ENCODE measurements at places on chromosomes 7 and 10.

DNA sequence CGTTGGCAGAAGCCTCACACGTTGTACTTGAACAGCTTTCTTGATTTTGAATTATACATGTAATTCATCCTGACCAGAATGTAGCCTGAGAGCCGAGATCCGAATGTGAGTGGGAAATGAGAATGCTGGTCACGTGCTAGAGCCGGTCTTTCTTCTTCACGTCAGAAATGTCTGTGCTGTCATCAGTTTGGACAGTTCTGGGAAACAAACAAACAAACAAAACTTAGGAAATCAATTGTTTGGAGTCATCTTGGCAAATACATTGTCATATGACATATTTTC is 729.8 kb downstream of the LRMDA start:
- DNase-seq: no peak

DNA sequence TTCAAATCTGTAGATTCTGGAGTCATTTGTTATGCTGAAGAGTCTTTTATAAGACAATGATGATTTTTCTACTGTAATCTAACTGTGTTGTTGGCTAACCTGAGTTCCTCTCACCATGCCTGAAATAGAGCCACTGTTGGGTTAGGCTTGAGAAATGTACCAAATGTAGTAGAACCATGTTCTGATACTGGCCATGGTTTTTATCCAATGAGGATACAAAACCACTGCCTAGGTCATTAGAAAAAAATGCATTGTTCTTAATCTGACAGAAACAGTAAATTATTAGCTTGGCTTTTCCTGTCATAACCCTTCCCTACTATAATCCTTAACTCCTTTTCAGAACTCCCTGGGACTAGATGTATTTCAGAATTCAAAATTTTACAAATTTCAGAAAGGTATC is 86.6 kb downstream of the RAPGEF5 start:
- DNase-seq: no peak

DNA sequence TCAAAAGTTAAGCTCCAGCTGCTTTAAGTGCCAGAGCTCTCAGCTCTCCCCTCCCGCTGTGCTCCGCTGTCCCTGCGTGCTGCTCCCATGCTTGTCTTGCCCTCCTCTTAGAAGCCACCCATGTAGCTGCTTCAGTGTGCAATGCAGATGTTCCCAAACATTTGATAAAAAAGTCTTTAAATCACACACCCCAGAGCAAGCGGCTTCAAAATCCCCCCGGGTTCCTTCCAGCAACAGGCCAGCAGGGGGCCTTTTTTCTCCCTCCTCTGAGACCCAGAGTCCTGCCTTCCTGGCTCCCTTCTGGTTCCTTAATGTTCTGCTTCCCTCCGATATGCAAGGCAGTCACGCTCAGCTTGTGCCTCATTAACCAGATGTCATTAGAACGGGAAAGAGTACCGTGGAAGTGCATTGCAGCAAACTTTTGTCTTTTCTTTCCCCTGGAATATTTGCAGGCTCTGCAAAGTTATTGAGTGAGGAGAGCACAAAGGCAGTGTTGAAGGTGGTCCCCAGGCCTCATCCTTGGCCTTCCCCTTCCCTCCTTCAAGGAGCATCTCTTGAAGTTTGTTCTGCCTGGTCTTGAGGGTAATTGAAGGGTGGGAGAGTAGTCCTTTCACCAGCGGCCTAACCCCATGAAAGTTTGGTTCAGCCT is 25.5 kb downstream of the LDB3 start:
- DNase-seq: no peak

DNA sequence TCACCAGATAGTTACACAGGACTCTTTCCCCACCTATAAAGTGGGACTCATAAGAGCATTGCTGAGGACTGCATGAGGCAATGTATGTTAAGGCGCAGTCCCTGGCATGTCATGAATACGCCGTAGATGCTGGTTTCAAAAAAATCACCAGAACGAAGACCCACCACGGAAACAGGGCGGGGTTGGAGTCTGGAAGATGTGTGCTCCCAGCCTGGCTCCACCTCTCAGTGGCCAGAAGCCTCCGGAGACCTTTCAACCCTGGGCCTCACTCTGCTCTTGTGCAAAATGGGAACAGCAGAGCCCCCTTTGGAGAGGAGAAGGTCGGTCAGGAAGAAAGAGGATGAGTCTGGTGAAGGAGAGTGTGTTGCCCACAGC is 12.4 kb upstream of the ZMIZ1 start:
- DNase-seq: no peak

DNA sequence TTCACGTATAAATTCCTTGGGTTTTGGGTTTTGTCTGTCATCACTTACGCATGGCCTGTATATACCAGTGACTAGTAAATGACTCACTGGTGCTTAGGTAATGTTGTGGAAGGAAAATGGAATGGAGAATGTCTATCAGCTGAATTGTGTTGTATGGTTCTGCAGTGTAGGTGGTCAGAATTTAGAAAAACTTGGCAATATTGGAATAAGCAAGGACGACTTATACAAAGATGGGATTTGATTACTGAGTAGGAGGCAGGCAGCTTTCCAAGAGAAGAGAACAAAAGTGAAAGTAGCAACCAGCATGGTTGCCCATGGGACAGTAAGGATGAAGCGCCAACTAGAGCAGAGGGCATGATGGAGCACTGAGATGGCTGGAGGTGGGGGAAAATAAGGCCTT is 168.6 kb upstream of the CSTF2T start:
- DNase-seq: no peak

GRCh38 chr7:82164813-82165212 is 278.8 kb downstream of the CACNA2D1 start:
- DNase-seq: peak; percentile 68

GRCh38 chr7:83936056-83936708 is 258.4 kb downstream of the SEMA3A start:
- peak; percentile 76 for DNase-seq

DNA sequence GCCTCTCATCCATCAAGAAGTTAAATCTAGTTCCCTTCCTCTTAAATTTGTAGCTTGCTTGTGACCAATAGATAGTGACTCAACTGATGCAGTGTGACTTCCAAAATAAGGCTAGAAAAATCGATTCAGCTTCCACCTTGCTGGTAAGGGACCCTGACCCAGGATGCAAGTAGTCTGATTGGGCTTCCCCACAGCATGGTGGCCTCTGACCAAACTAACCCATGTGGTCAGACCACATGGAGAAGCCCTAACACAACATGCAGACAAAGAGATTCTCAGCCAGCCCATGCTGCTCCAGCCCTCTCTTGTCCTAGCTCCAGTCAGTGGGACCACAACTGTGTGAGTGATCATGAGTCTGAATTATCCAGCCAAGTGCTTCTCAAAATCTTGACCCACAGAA is 710.8 kb downstream of the MAGI2 start:
- DNase-seq: no peak

DNA sequence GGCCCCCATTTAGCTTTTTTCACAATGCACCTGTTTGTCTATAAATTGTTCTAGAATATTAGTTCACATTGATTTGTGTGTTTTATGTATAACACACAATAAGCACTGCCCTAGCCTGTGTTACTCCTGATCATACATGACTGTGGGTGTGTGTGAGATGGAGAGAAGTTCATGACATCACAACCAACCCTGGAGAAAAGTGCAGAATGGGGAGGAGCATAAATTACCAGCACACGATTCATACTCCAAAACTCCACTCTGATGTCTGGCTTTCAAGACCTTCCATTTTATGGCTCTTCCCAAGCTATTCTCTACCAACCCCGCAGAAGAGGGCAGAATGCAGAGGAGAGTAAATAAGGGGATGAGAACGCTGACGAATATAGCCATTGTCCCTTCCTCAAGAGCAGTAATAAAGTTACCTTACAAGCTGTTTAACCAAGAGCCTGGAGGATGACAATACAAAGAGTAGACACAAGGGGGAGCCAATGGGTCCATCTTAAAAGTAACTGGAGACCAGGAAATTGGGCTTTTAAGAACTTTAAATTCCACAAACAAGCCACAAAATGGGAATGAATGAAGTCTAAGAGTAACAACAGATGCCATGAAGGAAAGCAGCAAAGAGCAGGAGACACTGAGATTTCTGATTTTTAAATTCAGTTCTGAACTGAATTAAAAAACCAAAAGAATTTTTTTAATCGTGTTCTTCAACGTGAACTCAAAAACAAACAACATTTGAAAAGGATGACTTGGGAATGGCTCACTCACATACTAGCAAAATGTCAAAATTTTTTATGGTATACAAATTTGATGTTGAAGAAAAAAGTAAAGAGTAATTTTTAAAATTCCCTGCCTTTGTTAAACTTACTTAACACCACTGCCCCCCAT is 159.6 kb downstream of the PARD3 start:
- DNase-seq: peak; percentile 35

DNA sequence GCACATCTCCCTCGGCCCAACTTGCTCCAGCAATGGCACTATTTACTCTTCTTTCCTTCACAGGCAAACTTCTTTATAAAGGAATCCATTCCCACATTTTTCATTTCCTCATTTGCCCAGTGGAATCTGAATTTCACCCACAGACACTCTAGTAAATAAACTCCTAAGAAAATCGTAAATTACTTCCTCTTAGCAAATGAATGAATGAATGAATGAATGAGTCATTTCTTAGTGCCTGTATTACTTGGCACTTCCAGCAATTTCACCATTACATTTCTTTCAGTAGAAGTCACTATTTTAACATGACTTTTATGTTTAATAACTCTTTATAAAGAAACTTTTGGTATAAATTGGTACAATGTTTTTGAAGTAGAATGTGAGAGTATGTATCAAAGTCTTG is 55.7 kb downstream of the DDC start:
- no peak for DNase-seq

DNA sequence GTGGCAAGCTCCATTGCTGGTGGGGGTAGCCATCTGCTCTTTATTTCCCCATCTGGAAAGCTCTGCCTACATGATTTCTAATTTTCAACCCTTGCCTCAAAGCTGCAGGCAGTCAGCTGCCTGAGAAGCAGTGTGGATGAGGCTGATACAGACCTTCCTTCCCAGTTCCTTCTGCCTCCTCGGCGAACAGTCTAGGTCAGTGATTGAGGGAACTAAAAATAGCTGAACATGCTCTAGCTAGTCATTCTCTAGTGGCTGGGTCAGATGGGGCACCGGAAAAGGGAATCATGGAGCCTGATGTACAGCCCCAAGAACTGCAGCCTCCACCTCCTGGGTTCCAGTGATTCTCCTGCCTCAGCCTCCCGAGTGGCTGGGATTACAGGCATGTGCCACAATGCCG is 48.7 kb downstream of the NAMPT start:
- no peak for DNase-seq

DNA sequence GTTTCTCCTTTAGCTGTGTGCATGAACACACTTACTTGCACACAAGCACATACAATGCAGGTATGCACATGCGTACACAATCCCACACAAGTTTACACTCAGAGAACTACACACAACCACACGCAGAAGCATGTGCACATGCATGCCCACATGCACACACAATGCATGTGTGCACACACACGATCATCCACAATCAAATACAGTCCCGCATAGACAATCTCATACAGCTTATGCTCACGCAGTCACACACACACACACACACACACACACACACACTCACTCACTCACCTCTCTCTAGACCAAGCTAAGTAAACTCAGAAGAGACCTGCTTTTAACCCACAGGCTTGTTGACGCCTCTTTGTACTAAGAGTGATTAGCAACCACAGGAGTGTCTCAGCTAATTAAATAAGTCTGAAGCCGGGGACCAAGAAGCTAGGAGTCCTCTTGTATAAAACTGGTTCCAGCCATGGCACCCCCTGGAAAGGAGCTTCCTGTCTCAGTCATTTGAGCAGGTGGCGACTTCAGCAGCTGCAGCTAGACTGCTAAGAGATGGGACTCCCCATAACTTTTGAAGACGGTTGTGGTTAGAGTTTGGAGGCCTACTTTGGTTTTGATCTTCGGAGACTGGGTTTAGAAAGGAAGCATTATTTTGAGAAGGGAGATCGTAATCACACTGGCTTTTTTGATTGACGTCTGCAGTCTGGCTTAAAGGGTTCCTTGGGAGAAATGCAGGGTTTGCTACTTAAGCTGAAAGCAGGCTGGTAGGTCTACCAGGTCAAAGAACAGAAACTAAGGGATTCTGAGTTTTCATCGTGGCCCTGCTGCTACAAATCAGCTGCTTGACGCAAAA is 82.3 kb upstream of the ADRB1 start:
- DNase-seq: no peak

DNA sequence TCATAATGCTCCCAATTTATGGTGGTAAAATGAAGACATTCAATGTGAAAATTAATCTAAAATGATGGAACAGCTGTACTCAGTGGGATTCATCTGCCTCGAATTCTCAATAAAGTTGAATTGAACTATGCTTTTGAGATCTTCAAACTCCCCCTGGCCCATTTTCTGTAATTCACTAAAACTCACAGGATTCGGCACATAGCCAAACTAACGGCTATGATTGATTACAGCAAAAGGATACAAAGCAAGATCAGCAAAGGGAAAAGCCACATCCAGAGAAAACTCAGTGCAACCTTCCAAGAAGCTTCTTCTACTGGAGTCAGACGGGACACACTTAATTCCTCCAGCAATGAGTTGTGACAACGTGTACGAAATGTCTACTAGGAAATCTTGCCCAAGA is 307.5 kb downstream of the CNTNAP2 start:
- DNase-seq: no peak

GRCh38 chr10:18868919-18869318 is 179.7 kb upstream of the MALRD1 start:
- no peak for DNase-seq

- DNase-seq: no peak
Observed at GRCh38 chr7:100372694-100373093, 593 bp upstream of the PILRA start.

DNA sequence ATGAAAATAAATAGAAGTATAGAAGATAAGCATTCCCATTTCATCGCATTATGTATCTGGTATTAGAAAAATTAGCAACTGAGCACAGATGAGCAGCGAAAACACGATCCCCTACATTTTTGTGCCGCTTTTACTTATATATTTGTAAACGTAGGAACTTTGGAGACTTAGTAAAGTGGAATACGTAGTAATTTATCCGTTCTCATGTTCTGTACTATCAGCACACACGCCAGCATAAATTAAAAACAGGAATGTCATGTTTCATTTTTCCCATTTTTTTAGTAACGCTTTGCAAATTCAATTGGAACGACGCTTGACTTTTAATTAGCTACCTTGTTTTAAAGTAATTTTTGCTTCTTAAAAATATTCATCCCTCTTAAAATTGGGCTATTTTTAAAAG is 2.4 kb downstream of the ZNRF2 start:
- DNase-seq: no peak

- DNase-seq: no peak
Observed at GRCh38 chr10:120989996-120990598, 138.9 kb downstream of the WDR11 start.

GRCh38 chr7:30861612-30862011 is 50.0 kb upstream of the AQP1 start:
- DNase-seq: no peak

GRCh38 chr10:77104459-77104980 is 533.1 kb downstream of the KCNMA1 start:
- no peak for DNase-seq

- no peak for DNase-seq
Observed at GRCh38 chr7:2892549-2892948, 48.4 kb upstream of the GNA12 start.

- peak; percentile 26 for DNase-seq
Observed at GRCh38 chr7:18475488-18475887, 20.1 kb upstream of the HDAC9 start.

- DNase-seq: no peak
Observed at GRCh38 chr10:104894681-104895080, 253.6 kb downstream of the SORCS3 start.

GRCh38 chr7:133845005-133845404 is 282.1 kb upstream of the LRGUK start:
- DNase-seq: no peak
